Activated CD4-positive, alpha-beta T cell treated with anti-CD3 and anti-CD28 coated beads, Interleukin-2, amount 10 ng/mL, durations not matched to agents 7 days and 5 days (primary cell): ENCODE measurements at places on chromosomes 3 and 15.
A peak's percentile ranks its signal among the peaks of the same experiment; 100 is the strongest.

GRCh38 chr15:90646662-90647305 lies 70.4 kb upstream of the BLM start:
- no peak for DNase-seq

GRCh38 chr3:140246578-140246977 lies 311.6 kb downstream of the CLSTN2 start:
- DNase-seq = no peak

- DNase-seq = peak; percentile 46
These were observed 604 bp downstream of the LTK start for GRCh38 chr15:41512940-41513505.

- no peak for DNase-seq
These were observed 6.1 kb downstream of the TBC1D21 start for GRCh38 chr15:73879426-73879825.

DNA sequence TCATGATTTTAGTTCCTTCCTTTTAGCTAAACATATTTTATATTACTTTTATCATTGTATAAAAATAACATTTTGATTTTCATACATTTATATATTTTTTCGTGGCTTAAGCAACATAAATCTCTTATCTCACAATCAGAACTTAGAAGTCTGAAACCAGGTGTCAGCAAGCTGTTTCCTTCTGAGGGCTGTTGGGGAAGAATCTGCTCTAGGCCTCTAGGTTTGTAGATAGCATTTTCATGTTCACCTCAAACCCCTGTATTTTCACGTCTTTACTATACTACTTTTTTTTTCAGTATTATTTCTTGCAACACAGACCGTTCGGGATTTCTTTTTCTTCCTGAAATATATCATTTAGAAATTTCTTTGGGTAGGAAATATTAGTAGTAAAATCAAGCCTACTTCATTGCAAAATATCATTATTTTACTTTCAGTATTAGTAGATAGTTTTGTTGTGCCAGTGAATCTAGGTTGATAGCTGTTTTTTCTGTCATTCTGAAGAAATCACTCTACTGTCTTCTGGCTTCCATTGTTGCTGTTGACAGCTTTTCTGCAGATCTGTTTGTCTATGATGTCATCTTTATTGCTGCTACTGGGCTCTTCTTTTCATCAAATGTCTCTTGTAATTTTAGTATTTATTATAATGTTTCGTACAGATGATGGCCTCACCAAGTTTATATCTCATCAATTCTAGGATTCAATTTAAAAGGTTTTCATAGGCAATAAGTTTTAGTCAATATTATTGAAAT lies 756.3 kb downstream of the VGLL3 start:
- DNase-seq = no peak

DNA sequence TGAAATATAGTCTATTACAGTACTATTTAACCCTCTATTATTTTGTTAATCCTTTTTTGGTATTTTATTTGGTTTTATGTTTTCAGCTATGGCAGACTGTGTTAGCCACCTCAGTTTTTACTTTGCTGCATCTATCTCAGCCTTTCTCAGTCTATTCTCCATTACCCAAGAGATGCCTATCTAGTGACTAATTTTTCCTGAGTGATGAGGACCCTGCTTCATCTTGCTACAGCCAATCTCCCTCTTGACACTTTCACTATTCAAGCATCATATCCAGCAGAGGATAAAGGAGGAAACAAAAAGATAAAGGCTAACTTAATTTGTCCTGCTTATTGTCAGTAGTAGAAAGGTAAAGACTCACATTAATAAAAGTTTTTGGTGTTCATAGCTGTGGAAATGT lies 141.8 kb upstream of the NECTIN3 start:
- no peak for DNase-seq

- no peak for DNase-seq
These were observed 37.3 kb downstream of the FSD2 start for GRCh38 chr15:82768414-82769054.

DNA sequence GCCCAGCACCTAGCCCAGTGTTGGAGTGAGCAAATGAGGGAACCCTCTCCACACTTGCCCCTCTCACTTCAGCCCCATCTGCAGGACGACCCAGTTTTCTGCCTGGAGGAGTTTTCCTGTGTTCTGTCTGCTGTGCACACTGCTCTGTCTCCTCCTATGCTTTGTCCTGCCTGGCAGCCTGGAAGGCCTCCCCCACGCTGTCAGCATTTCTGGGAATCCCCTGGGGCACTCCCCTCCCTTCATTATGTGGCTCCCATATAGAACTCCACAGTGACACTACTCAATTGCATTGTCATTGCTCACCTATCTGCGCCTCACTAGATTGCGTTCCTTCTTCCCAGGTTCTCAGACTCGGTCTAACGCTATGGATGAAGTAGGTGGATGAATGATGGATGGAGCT lies 13.9 kb downstream of the CLSTN2 start:
- DNase-seq = no peak

GRCh38 chr15:35215093-35215492 lies 130.0 kb upstream of the NANOGP8 start:
- no peak for DNase-seq

- DNase-seq = no peak
These were observed 571 bp downstream of the ACAD9 start for GRCh38 chr3:128879991-128880390.

DNA sequence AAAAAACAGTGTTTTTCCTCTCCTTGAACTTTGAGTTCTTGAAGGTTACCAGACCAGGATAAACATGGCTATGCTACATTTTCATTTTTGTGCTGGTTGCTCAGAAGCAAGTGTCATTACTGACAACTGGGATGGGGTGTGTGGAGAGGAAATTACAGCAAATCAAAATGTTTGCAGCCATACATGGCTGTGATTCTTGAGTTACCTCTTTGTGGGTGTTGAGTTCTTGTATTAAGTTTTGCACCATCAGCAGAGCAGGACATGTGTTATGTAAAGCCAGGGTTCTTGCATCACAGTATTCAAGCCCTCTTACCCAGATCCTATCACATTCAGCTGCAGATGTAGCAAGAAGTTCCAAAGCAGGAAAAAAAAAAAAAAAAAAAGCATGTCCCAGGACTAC lies 53.9 kb upstream of the ATOSA start:
- DNase-seq = no peak

GRCh38 chr3:197737319-197737649 lies 580 bp upstream of the RUBCN start:
- no peak for DNase-seq

- no peak for DNase-seq
These were observed 36.6 kb upstream of the UBL7 start for GRCh38 chr15:74497584-74497983.

DNA sequence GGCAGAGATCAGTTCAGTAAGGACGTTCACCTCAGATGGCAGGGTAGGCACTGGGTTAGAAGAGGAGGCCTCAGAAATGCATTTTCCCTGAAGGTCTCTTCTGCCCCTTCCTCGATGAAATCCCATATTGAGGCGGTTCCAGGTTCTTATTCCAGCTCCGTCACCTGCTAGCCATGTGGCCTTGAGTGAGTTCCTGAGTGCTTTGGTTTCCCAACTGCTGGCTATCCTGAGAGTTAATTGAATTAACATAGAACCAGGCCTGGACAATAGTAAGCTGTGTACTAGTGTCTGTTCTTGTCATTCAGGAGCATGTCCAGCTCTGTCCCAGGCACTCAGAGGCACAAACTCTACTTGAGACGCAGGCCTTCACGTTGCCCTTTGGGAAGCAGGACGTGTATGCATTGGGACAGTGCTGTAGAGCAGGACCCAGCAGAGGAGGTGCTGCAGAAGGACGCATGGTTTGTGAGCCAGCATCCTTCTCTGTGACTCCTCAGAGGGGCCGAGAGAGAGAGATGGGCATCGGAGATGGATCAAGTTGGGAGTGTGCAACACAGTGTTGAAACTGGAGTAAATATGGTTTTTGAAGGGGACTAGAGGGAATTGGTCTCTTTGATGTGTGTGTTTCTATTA lies 114.2 kb downstream of the ASB7 start:
- no peak for DNase-seq

GRCh38 chr3:82633319-82633718 lies 871.9 kb upstream of the GBE1 start:
- DNase-seq = no peak

GRCh38 chr3:134611516-134611915 lies 39.3 kb downstream of the KY start:
- no peak for DNase-seq

GRCh38 chr15:97991972-97992541 lies 31.6 kb downstream of the ARRDC4 start:
- DNase-seq = no peak

- no peak for DNase-seq
These were observed 70.3 kb downstream of the LYSMD4 start for GRCh38 chr15:99662903-99663302.

DNA sequence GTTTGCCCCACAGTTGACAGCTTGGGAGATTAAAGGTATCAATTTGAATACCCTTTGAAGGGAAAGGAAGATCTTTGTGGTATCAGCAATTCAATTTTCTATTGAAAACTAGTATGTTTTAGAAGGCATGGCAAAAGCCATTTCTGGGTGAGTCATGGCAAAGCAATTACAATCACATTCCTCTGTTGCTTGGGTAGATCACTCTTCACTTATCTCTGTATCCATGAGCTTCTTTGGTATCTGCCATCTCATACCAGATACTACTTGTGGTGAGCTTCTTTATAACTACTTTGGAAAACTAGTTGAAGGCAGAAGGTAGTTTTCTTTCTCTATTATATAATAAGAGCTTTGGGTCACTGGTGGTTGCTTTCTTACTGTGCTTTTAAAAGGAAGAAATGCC lies 28.3 kb upstream of the LSAMP start:
- no peak for DNase-seq

DNA sequence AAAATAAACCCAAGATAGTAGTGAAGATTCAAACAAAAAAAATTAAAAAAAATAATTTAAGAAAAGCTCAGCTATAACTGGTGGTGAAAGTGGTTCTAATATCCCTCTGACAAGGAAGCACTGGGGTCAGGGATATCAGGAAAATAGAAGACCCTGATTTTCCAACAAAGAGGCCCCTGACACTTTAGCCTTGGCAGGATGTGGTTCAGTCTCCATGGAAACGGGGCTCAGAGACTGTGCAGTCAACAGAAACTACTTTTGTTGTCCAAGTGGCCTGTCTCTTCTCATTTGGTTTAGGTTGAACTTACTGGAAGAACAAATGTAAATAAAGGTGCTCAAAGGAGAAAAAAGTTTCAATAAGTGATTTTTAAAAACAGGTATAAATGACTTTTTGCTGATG lies 27.2 kb downstream of the INTS14 start:
- peak; percentile 78 for DNase-seq

- no peak for DNase-seq
These were observed 524.9 kb downstream of the RBMS3 start for GRCh38 chr3:29805757-29806156.

DNA sequence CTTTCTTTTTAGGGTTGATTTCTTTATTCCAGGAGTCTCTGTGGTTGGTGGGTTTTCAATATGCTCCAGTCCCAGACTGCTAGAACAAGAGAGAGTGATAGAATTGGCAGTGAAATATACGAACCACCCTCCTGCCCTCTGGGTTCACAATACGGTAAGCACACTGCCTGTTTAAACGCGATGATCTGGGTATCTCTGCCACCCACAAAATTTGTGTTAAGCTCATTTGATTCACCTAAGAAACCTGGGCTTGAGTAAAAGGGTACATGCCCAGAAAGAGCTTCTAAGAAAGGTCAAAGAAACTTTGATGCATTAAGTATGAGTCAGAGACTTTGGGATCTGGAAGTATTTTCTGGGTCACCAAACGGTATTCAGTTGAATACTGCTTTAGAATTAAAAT lies 29.8 kb downstream of the OXNAD1 start:
- no peak for DNase-seq

- peak; percentile 33 for DNase-seq
These were observed 9.2 kb upstream of the SLC6A1 start for GRCh38 chr3:10983219-10983916.

GRCh38 chr3:187125319-187126031 lies 13.8 kb downstream of the RPL39L start:
- DNase-seq = no peak

DNA sequence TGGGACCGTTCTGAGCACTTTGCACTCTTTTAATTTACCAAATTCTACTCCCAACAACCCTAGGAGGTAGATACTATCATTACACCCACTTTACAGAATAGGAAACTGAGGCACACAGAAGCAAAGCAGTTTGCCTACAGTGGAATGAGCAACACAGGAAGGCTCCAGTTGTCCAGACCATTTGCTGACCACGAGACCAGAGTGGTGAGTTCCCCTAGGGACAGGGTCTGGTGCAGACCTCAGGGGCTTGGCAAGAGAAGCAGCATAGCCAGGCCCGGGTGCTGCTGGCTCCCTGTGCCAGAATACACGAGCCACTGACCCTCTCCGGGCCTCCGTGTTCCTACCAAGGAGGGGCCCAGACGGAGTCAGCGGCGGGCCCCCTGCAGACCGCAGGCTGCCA lies 26.5 kb downstream of the PLXND1 start:
- DNase-seq = no peak

GRCh38 chr3:24495326-24495994 lies 810 bp upstream of the THRB start:
- no peak for DNase-seq

DNA sequence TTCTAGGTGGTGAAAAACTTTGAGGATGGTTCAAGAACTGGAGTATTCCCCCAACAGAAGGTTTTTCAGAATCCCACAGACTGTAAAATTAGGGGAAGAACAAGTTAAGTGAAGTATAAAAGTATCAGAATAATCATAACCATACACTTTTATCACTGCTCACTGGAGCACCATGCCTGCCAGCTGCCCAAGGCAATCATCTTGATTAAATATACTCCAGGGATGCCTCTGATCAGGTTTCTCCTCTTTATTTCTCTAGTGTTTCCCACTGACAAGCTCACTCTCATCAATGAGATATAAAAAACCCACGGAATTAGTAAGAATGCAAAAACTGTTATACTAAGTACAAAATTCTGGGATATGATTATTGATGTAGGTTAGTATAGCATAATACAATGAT lies 108.0 kb downstream of the STAG1 start:
- DNase-seq = no peak

- DNase-seq = no peak
These were observed 8.1 kb upstream of the TKT start for GRCh38 chr3:53263907-53264306.

DNA sequence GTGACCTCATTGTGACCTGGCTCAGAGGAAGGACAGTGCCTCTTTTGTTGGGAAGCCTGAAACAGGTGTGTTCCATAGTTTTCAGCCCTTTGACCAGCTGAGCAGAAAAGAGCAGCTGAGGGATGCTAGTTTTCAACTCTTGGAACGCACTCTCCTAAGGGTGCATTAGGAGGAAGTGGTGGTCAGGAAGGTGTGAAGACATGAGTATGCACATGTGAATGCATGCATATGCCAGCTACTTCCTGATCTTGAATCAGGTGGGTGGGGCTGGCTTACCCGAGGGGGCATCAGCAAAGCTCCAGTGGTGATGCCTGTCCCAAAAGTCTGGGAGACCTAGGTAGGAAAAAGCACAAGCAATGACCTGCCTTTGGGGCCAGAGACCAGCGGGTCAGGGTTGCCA lies 23.3 kb upstream of the CEMIP start:
- no peak for DNase-seq

- DNase-seq = no peak
These were observed 14.1 kb upstream of the RPS17 start for GRCh38 chr15:82554351-82554750.

DNA sequence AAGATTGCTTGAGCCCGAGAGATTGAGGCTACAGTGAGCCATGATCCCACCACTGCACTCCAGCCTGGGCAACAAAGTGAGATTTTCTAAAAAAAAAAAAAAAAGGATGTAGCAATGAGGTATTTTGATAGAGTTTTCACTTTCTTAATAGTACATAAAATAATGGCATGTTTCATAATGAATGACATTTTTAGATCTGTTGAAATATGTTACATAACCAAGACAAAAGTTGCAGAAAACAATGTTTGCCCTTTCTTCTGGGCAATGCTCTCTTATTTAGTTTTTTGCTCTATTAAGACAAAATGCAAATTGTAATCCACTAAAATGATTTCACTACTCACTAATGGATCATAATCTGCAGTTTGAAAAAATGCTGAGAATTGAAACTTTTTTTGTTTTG lies 4.4 kb upstream of the MAPK6 start:
- no peak for DNase-seq
